AG20443 (cell line): ENCODE measurements at places on chromosomes 3 and 15.

DNA sequence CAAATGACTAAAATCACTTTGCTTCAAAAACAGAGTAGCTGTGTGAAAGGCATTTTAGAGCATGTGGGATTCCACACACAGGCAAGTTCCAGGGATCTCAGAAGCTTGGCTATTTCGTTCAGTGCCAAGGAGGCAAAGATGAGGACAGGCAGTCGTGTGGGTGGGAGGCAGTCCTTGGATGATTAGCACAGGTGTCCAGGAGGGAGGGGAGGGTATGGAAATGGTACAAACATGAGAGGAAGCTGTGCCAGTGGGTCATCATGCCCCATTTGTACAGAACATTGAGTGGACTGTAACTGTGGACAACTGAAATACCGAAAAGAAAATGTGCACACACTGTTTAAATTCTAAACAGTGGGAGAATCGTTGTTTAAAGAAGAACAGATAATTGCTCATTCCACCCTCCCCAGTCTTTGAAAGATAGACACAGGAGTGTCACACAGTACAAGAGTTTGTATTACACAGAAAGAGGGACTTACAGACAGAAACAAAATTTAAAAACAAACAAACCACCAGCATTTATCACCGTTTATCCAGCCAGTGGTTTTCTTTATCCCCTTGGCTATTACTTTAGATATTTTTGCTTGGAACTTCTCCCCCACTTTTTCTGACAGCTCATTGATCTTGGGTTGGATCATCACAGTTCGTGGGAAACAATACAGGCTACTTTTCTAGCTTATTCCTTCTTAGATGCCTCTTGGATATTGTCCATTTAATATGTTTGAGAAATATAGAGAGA is 122.9 kb downstream of the GREM1 start:
- DNase-seq, result no peak

- no peak for DNase-seq
Observed at GRCh38 chr3:147371140-147371539, 35.2 kb downstream of the ZIC4 start.

- DNase-seq, result no peak
Observed at GRCh38 chr3:177758126-177758525, 560.8 kb upstream of the TBL1XR1 start.

- DNase-seq, result peak; percentile 84
Observed at GRCh38 chr3:101780661-101781060, 1.6 kb downstream of the NXPE3 start.

GRCh38 chr3:8443829-8444791 is 57.5 kb upstream of the LMCD1 start:
- peak; percentile 92 for DNase-seq

- DNase-seq, result no peak
Observed at GRCh38 chr3:44511238-44511566, 33.7 kb upstream of the ZNF445 start.

DNA sequence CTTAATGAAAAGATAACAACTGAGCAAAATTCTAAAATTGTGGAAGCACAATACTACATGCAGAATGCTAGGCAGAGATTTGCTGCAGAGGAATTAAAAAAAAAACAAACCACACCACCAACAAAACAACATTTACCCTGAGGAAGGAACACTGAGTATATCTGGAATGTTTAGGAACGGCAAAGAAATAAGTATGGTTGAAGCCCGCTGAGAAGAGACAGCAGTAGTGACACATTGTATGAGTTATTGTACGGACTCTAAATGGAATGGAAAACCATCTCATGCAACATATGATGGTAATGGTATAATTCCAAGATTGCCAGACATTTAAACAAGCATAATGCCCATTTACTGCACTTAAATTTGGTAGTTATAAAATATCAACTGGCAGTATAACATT is 568.2 kb upstream of the CCDC54 start:
- DNase-seq, result no peak

- DNase-seq, result peak; percentile 81
Observed at GRCh38 chr15:38589502-38589901, 24.9 kb upstream of the RASGRP1 start.

- no peak for DNase-seq
Observed at GRCh38 chr15:93182703-93183205, 93.7 kb upstream of the RGMA start.

DNA sequence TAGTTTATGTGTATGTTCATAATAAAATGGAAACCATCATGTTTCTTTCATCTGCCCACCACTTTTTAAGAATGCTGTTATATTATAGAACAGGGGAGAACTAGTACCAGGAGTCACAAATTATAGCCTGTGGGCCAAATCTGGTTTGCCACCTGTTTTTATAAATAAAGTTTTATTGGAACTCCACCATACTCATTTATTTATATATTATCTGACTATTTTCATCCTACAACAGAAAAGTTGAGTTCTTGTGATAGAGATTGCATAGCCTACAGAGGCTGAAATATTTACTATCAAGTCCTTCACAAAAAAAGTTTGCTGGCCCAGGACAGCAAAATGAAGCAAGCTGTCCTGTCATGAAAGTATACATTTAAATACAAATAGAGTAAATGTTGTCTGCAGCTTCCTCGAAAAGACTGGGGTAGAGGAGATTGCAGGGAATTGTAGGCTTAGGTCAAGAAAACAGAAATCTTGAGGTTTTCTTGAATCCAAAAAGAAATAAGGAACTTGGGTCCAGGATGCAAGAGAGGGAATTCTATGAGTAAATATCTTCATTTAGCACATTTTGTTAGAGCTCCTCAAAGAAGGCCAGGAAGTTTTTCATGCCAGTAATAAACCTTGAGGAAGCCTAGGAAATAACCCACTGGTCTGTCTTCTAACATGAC is 41.1 kb downstream of the FILIP1L start:
- DNase-seq, result no peak

GRCh38 chr3:133490468-133491351 is 82.8 kb upstream of the CDV3 start:
- no peak for DNase-seq

DNA sequence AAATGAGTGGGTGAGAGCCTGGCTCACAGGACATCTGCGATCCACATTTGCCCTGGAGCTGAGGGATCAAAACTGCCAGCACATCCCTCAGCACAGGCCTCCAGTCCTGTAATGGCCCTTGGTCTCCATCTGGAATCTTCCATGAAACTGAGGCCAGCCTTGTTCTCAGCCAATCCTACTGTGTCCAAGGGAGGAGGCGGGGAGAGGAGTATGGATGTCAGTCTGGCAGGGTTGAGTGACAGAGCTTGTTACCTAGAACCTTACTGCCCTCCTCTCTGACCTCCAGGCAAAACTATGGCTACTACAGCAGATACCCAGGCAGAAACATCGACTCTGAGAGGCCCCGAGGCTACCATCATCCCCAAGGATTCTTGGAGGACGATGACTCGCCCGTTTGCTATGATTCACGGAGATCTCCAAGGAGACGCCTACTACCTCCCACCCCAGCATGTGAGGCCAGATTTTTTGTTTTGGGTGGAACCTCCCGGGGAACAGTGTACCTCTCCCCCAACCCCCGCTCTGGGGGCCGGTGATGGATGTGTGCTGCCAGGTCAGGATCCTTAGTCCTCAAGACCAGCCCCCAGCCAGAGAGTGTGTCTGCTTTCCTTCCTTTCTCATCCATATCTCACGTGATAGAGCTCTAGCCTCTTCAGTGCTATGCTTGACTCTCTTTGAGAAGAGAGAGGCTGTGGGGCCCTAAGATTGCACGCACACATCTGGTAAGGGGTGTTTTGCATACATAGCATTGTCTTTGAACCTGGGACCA is 41.3 kb downstream of the CHDH start:
- peak; percentile 92 for DNase-seq

GRCh38 chr3:25427155-25427554 is 908 bp upstream of the RARB start:
- DNase-seq, result no peak

GRCh38 chr3:171346582-171347300 is 113.5 kb downstream of the TNIK start:
- peak; percentile 30 for DNase-seq

- DNase-seq, result no peak
Observed at GRCh38 chr3:151276687-151277042, 1.7 kb downstream of the P2RY14 start.

DNA sequence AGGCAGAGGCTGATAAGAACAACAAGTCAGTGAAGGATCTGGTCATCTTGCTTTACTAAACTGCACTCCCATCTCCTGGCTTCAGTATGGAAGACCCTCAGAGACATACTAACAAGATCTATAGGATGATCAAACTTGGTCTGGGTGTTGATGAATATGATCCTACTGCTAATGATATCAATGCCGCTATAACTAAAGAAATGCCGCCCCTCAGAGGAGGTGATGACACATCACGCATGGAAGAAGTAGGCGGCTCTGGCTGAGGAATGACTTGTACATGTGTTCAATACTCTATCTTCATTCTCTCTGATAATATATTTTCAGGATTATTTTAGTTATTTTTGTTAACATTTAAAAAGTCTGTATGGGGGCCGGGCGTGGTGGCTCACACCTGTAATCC is 17.5 kb upstream of the EIF2B5 start:
- no peak for DNase-seq

- no peak for DNase-seq
Observed at GRCh38 chr3:85159376-85159775, 200.6 kb downstream of the CADM2 start.

DNA sequence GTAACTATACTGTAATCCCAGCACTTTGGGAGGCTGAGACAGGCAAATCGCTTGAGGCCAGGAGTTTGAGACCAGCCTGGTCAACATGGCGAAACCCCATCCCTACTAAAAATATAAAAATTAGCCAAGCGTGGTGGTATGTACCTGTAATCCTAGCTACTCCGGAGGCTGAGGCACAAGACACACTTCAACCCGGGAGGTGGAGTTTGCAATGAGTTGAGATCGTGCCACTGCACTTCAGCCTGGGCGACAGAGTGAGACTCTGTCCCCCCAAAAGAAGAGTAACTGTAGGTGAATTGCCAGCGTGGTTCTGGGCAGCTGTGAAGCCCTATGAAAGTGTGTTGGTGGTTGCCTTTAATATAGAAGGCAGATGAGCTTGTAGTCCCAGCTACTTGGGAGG is 95.9 kb downstream of the SLCO3A1 start:
- no peak for DNase-seq

GRCh38 chr3:108826309-108827187 is 4.0 kb downstream of the TRAT1 start:
- no peak for DNase-seq

DNA sequence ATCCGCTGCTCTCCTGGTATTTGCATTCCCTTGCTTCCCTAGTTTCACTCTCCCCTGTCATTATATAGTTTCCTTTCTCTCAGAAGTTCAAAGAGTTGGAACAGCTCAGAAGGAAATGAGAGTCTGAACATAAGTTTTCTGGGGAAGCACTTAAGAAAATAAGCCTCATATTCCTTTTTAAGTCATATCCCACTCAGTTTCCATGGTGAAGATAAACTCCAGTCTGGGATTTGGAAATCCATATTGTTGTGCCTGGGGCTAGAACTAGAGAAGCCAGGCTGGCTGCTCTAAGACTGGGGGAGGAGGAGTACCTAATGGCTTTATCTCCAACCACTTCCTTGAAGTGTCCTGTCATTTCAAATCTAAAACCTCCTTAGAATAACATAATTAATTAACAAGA is 134.2 kb upstream of the ALCAM start:
- no peak for DNase-seq

DNA sequence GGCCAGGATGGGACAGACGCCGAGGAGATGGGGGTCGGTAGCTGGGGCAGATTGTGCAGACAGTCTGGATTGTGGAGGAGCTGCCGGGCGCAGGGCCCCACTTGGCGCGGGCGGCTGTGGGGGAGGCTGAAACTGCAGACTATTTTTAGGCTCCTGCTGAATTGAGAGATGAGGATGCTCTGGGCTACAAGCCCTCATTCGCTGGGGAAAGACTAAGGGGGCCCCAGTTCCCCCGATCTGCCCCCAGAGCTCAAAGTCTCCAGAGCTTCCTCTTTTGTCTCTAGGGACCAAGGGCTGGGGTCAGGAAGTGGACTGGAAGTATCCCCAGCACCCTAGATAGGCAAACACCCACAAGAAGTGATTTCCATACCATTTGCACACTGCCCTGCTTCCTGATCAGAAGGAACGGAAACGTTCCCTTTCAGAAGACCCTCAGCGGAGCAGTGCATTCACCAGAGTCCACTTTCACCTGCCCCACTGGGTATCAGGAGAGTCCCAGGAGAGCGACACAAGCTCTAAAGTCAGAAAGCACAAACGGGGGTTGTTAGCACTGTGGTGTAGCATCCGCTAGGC is 29.7 kb downstream of the SEMA7A start:
- no peak for DNase-seq

DNA sequence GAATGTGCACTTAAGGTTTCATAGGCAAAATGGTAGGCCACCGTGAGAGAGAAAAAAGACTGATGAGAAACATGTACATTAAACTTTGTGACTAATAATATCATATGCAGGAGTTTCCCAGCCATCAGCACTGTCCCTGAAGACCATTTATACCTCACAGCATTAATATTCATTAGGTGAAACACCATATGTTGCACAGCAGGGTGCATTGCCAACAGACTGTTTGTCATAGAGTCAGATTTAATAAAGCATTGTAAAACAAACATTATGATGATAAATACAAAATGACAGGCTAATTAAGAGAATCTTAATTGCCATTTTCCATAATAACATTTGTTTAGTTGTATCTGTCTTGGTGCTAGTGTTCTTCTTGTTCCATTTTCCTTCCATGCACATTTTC is 578.3 kb downstream of the EPHA3 start:
- no peak for DNase-seq

- DNase-seq, result no peak
Observed at GRCh38 chr3:195758721-195759353, 38.1 kb downstream of the MUC20 start.

DNA sequence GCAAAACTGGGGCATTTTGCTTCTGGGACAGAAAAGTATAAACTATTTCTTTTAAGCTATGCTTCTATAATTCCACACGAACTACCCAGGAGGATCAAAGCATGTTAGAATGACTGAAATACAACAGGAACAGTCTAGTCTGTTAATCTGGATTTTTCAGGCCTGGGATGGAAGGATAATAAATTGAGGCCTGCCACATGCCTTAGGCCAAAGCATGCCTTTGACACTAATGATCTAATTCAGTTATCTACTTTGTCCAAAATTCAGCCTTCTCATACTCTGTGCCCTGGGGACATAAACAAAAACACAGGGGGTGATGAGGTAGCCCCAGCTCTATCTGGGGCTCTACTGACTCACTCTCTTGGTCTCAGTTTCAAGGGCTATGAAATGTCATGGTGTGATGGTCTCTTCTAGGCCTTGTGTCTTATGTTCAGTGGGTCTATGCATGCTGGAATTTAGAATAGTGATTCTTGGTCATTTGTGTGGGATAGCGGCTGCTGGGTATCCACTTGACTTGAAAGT is 32.5 kb downstream of the GAP43 start:
- no peak for DNase-seq

GRCh38 chr15:96331144-96331944 is 844 bp downstream of the NR2F2 start:
- peak; percentile 55 for DNase-seq
